Adrenal gland (tissue), 19 donors: ENCODE measurements at places on chromosomes 12 and 14. TPM values are rescaled to one million over a fixed set of nuclear protein-coding genes. Genes with fewer than 3 reads are reported as not detected.

- no peaks in the 10 kb centered on the region for H3K4me1 ChIP-seq
- no peak overlapping the region for H3K27ac ChIP-seq
- H3K27me3 ChIP-seq = no peaks in the 10 kb centered on the region
- no peaks in the 10 kb centered on the region for H3K36me3 ChIP-seq
- no peak for DNase-seq
Measured at GRCh38 chr14:76675046-76675445, 86.2 kb upstream of the VASH1 start.

GRCh38 chr14:103073367-103073875, 10.6 kb upstream of the LBHD2 start:
- no peaks in the 10 kb centered on the region for H3K27me3 ChIP-seq
- peaks cover 5% of the 10 kb centered on the region for H3K4me1 ChIP-seq
- DNase-seq = no peak

- no peak overlapping the region for H3K4me3 ChIP-seq
- peaks cover 14% of the 10 kb centered on the region for H3K4me1 ChIP-seq
- no peaks in the 10 kb centered on the region for H3K36me3 ChIP-seq
- no peak for DNase-seq
Measured at GRCh38 chr14:81473456-81474147, 60.1 kb downstream of the SEL1L start.

DNA sequence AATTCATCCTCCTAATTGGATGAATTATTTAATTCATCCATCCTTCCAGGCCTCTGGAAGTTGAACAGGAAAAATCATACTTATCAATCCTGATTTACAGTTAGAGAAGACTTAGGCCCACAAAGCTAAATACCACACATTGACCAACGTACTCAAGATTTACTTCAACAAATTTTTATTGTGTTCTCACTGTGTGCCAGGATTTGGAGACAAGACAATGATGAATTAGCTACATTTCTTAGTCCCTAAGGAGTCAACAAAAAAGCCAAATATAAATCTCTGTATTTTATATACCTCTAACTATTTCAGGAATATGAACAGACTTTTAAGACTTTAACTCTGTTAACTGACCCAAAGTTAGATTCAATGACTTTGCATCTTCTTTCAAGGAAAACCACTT, 63.9 kb downstream of the DCAF5 start:
- H3K4me1 ChIP-seq = peaks cover 11% of the 10 kb centered on the region
- no peak overlapping the region for H3K27ac ChIP-seq
- no peaks in the 10 kb centered on the region for H3K27me3 ChIP-seq
- H3K36me3 ChIP-seq = peaks cover 36% of the 10 kb centered on the region
- H3K4me3 ChIP-seq = no peak overlapping the region

DNA sequence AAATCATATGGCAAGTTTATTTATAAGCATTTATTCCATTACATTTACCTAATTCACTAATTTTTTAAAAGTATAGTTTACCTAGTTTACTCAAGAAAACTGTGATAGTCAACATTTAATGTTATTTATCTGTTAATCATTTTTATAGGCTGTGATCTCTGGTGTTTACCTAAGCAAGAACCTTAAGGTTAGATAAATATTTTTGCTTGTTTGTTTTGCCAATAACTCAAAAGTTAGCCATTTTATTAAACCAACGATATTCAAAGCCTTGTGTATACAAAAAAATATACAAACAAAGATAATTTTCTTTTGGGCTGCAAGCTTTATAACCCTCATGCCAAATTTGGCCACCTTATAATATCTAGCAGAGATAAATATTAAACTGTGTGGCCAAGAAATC, 157.3 kb downstream of the SLCO1B3 start:
- no peak for DNase-seq
- H3K36me3 ChIP-seq = no peaks in the 10 kb centered on the region
- no peak overlapping the region for H3K4me3 ChIP-seq
- no peaks in the 10 kb centered on the region for H3K27me3 ChIP-seq

GRCh38 chr14:61530296-61530695, 165.0 kb upstream of the HIF1A start:
- no peaks in the 10 kb centered on the region for H3K36me3 ChIP-seq
- no peak for DNase-seq
- H3K4me1 ChIP-seq = peaks cover 65% of the 10 kb centered on the region
- no peak overlapping the region for H3K27ac ChIP-seq
- H3K27me3 ChIP-seq = no peaks in the 10 kb centered on the region

DNA sequence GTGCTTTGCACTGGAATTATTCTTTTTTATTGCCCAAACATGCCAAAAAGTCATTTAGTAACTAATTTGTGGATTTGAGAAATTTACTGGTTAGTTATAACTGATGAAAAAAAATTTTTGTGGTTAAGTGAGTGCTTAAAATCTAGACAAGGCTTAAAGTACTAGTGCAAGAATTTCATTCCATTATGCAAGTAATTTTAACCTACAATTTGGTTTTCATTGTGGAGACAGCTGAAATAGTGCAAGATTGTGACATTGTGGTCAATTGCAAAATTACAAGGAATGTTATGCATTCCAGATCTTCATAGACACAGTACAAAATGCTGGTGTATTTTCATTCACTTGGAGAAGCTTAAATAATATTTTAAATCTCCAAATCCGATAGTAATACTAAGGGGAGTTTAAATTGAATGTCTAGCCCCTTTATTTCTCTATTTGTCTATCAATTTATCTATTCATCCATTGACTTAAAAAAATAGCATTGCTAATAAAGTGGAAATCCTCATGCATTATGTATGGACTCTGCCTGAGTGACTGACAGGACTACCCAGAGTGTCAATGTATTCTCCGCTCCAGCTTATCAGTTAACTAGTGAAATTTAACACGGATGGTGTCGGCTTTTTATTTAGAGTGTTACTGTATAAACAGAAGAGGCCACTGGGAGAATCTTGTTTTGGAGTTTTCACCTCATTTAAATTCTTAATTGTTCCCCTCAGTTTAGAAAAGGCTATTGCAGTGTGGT, 125.9 kb downstream of the ALX1 start:
- H3K4me1 ChIP-seq = no peaks in the 10 kb centered on the region
- no peak for DNase-seq
- H3K27me3 ChIP-seq = no peaks in the 10 kb centered on the region
- H3K4me3 ChIP-seq = no peak overlapping the region

DNA sequence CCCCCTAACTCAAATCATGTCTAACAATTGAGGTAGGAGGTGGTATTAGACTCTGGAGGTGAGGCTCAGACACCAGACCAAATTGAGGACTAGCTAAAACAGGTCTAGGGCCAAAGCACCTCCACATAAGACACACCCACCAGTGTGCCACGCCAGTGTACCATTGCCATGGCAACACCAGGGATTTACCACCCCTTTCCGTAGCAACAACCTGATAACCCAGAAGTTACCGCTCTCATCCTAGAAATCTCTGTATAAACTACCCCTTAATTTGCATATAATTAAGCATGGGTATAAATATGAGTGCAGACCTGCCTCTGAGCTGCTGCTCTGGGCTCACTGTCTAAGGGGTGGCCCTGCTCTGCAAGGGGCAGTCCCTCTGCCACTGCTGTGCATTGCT, 57.4 kb upstream of the PPP2R5C start:
- peaks cover 13% of the 10 kb centered on the region for H3K4me1 ChIP-seq
- DNase-seq = no peak
- no peaks in the 10 kb centered on the region for H3K36me3 ChIP-seq
- no peak overlapping the region for H3K27ac ChIP-seq
- no peak overlapping the region for H3K4me3 ChIP-seq

DNA sequence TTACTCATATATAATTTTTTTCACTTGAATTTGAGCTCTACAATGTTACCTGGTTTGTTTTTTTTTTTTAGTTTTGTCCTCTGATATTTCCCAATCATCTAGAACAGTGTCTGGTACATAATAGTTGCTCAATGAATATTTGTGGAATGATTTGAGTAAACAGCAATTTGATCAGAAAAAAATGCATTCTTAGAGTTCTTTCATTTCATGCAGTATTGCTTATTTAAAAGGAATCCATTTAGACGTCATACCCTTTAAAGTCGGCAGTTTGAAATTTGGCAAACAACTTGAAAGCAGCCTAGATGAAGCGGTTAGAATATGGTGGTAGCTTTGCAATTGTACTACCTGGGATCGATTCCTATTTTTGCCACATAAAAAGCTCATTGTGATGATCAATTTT, 140.0 kb downstream of the PDE3A start:
- H3K4me1 ChIP-seq = no peaks in the 10 kb centered on the region
- no peak overlapping the region for H3K27ac ChIP-seq
- DNase-seq = no peak
- H3K36me3 ChIP-seq = no peaks in the 10 kb centered on the region

Gene SYCP3
- polyA plus RNA-seq = 0.37 TPM

Gene DHRS2
- polyA plus RNA-seq = 4.9 TPM

DNA sequence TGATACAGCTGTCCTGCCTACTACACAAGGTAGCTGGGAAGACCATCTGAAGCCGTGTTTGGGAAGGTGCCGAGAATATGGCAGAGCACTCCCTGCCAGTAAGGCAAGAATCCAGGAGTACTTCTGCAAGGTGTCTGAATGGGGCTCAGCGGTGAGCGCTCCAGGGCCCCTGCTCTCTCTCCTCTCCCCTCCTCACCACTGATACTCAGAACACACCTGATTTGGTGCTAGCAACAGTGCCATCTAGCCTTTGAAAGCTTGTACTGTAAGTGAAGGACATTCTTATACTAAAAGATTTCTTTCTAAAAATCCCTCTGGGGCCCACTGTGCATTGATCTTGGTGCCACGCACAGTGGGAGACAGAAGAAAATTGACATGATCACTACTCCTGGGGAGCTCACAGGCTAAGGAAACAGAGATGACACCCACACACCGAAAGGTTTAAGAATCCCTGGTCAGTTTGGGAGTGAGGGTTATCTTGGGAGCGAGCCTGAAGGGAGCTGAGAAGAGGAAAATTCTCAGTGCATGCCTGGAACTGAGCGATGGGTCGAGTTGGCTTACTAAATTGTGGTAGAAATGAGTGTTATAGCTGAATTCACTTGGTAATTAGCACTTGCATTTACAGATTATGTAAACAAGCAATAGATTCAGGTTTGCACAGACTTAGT, 216.9 kb downstream of the NTF3 start:
- H3K4me1 ChIP-seq = no peaks in the 10 kb centered on the region
- no peaks in the 10 kb centered on the region for H3K27me3 ChIP-seq
- H3K36me3 ChIP-seq = no peaks in the 10 kb centered on the region
- no peak for DNase-seq
- no peak overlapping the region for H3K4me3 ChIP-seq
- H3K27ac ChIP-seq = no peak overlapping the region

Gene SOAT2
- polyA plus RNA-seq = not detected

Gene DLGAP5
- 0.03 TPM for polyA plus RNA-seq

Gene PZP
- polyA plus RNA-seq = 0.24 TPM

Gene VPS33A
- 10.1 TPM for polyA plus RNA-seq

Gene MSI1
- polyA plus RNA-seq = 6.6 TPM

Gene PHC1
- polyA plus RNA-seq = 14.8 TPM

GRCh38 chr12:54141431-54142113, 47.2 kb downstream of the SMUG1 start:
- H3K27ac ChIP-seq = no peak overlapping the region
- no peak overlapping the region for H3K4me3 ChIP-seq
- H3K4me1 ChIP-seq = no peaks in the 10 kb centered on the region
- DNase-seq = no peak

- H3K27me3 ChIP-seq = no peaks in the 10 kb centered on the region
- H3K27ac ChIP-seq = no peak overlapping the region
- H3K36me3 ChIP-seq = no peaks in the 10 kb centered on the region
- H3K4me1 ChIP-seq = peaks cover 9% of the 10 kb centered on the region
- DNase-seq = no peak
Measured at GRCh38 chr14:89221109-89221810, 195.8 kb downstream of the FOXN3 start.

Gene INHBC
- polyA plus RNA-seq = not detected

- H3K36me3 ChIP-seq = no peaks in the 10 kb centered on the region
- no peak overlapping the region for H3K27ac ChIP-seq
- no peaks in the 10 kb centered on the region for H3K27me3 ChIP-seq
- no peaks in the 10 kb centered on the region for H3K4me1 ChIP-seq
- no peak overlapping the region for H3K4me3 ChIP-seq
Measured at GRCh38 chr14:44029933-44030332, 477.1 kb downstream of the FSCB start.

DNA sequence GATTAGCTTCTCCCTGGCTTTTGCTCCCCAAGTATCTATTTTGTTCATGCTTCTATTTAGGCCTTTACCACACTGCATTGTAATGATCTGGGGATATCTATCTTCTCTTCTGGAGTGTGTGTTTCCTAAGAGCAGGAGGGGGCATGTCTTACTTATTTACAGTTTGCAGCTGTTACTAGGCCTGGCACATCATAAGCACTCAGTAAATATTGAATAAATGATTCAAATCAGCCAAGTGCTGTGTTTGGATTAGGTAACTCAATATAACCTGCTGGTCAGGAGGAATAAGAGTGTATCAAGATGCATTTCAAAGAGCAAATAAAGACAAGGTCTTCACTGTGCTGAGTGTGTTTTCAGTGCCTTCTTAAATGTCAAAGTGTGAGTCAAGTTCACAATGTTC, 186.1 kb downstream of the FOXG1 start:
- H3K4me1 ChIP-seq = no peaks in the 10 kb centered on the region
- H3K4me3 ChIP-seq = no peak overlapping the region
- no peaks in the 10 kb centered on the region for H3K36me3 ChIP-seq

- peaks cover 28% of the 10 kb centered on the region for H3K4me1 ChIP-seq
- no peak overlapping the region for H3K4me3 ChIP-seq
- no peak overlapping the region for H3K27ac ChIP-seq
- no peak for DNase-seq
Measured at GRCh38 chr14:90627478-90627877, 188.8 kb downstream of the TTC7B start.

Gene SMIM41
- polyA plus RNA-seq = not detected

DNA sequence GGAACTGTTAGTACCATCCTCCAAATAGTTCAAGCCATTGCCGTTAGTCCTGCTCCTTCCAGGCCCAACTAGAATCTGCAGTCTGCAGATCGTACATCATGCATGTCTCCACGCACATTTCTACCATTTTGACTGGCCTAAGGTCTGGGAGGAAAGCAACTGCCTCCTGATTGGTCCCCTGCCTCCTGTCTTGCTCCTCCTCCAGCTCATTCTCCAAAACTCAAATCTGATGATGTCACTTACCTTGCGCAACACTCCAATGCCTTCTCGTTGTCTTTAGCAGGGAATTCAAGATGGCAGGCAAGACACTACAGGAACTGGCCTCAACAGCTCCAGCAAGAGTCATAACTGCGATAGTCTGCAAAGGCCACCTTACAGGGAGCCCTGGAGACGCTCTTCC, 9.7 kb upstream of the HCAR1 start:
- no peak overlapping the region for H3K4me3 ChIP-seq
- no peak for DNase-seq
- no peaks in the 10 kb centered on the region for H3K4me1 ChIP-seq
- H3K36me3 ChIP-seq = no peaks in the 10 kb centered on the region

Gene OVCH1
- polyA plus RNA-seq = 0.22 TPM

DNA sequence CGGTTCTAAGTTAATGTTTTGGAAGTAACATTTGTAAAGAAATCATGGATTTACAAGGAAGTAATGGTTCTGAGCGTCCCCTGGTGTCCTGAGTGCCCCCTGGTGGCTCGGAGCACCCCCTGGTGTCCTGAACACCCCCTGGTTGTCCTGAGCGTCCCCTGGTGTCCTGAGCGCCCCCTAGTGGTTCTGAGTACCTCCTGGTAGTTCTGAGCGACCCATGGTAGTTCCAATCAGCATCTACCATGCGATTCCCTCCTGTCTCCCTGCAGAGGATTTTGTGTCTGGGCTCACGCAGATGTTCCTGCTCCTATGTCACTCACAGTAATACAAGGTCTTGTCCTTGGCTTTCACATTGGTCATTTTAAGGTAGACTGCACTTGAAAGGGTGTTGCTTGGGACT, 1352.9 kb downstream of the TMEM121 start:
- no peaks in the 10 kb centered on the region for H3K36me3 ChIP-seq
- H3K27ac ChIP-seq = no peak overlapping the region
- H3K4me1 ChIP-seq = no peaks in the 10 kb centered on the region

GRCh38 chr14:94690896-94691659, 78.8 kb downstream of the GSC start:
- no peaks in the 10 kb centered on the region for H3K27me3 ChIP-seq
- no peak for DNase-seq
- no peaks in the 10 kb centered on the region for H3K4me1 ChIP-seq
- no peak overlapping the region for H3K27ac ChIP-seq
- H3K36me3 ChIP-seq = no peaks in the 10 kb centered on the region
- H3K4me3 ChIP-seq = no peak overlapping the region
